Thymus (tissue), 14 donors: ENCODE measurements at places on chromosomes 7 and 10. TPM values are rescaled to one million over a fixed set of nuclear protein-coding genes. Genes with fewer than 3 reads are reported as not detected.
A peak's percentile ranks its signal among the peaks of the same experiment; 100 is the strongest.

Gene ATOH7
- total RNA-seq: 0.05 TPM

Gene CALML3
- total RNA-seq: 144 TPM

Gene SPAM1
- not detected for total RNA-seq

Gene UPK3BL2
- total RNA-seq: 2.8 TPM

Gene SOSTDC1
- 2.0 TPM for total RNA-seq

GRCh38 chr7:6284055-6284400 is 11.6 kb upstream of the CYTH3 start:
- DNase-seq: no peak
- H3K4me3 ChIP-seq: no peak overlapping the region
- no peaks in the 10 kb centered on the region for H3K4me1 ChIP-seq
- no peaks in the 10 kb centered on the region for H3K36me3 ChIP-seq

- H3K4me1 ChIP-seq: no peaks in the 10 kb centered on the region
- H3K36me3 ChIP-seq: no peaks in the 10 kb centered on the region
- H3K27ac ChIP-seq: no peak overlapping the region
- DNase-seq: no peak
These were observed 41.4 kb upstream of the SNX10 start for GRCh38 chr7:26250239-26250638.

DNA sequence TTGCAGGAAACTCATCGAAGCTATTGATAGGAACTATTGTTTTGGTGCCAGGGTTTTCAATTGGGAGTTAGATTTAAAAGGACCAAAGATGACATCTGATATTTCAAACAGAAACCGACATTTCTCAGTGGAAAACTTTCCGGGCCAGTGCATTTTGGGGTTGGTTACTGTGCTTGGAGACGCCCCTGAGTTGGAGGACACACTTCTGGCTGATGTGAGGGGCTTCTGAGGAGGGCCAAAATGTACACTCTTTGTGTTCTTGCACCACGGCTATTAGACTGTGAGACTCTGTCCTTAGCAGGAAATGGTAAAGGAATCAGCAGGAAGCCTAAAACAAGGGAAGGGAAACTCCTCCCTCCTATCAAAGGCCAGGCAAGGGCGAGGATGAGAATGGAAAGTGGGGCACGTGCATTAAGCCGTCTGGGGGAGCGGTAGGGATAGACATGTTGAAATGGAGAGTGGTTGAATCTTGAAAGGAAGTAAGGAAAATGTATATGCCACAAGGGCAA is 1.8 kb upstream of the SRGN start:
- no peak overlapping the region for H3K4me3 ChIP-seq
- H3K36me3 ChIP-seq: no peaks in the 10 kb centered on the region
- H3K4me1 ChIP-seq: peaks cover 10% of the 10 kb centered on the region
- H3K27ac ChIP-seq: peak overlapping the region; percentile 8

DNA sequence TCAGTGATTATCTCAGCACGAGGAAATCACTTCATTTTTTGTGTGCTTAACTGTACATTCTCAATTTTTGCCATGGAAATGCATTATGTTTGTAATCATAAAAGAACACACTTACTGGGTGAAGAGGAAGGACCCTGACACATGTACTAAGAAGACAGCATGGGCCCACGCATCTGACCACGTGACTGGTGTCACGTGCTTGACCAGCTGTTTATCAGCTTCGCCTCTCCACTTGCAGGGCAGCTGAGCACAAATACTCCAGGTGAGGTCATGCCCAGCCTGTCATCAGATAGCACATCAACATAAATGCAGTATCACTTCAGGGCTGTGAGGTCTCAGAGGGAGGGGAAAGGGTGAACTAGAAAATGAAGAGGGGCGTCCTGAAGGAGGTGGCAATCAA is 179.8 kb downstream of the EBF3 start:
- DNase-seq: no peak
- H3K36me3 ChIP-seq: no peaks in the 10 kb centered on the region
- no peak overlapping the region for H3K27ac ChIP-seq
- H3K4me1 ChIP-seq: no peaks in the 10 kb centered on the region
- H3K4me3 ChIP-seq: no peak overlapping the region

- H3K4me3 ChIP-seq: no peak overlapping the region
- no peak overlapping the region for H3K27ac ChIP-seq
- H3K4me1 ChIP-seq: no peaks in the 10 kb centered on the region
- peaks cover 62% of the 10 kb centered on the region for H3K36me3 ChIP-seq
These were observed 28.2 kb upstream of the TLL2 start for GRCh38 chr10:96541921-96542320.

- H3K27me3 ChIP-seq: no peaks in the 10 kb centered on the region
- DNase-seq: no peak
- H3K4me3 ChIP-seq: no peak overlapping the region
- no peak overlapping the region for H3K27ac ChIP-seq
- H3K36me3 ChIP-seq: no peaks in the 10 kb centered on the region
These were observed 177.3 kb upstream of the TMEM72 start for GRCh38 chr10:44733501-44734488.

DNA sequence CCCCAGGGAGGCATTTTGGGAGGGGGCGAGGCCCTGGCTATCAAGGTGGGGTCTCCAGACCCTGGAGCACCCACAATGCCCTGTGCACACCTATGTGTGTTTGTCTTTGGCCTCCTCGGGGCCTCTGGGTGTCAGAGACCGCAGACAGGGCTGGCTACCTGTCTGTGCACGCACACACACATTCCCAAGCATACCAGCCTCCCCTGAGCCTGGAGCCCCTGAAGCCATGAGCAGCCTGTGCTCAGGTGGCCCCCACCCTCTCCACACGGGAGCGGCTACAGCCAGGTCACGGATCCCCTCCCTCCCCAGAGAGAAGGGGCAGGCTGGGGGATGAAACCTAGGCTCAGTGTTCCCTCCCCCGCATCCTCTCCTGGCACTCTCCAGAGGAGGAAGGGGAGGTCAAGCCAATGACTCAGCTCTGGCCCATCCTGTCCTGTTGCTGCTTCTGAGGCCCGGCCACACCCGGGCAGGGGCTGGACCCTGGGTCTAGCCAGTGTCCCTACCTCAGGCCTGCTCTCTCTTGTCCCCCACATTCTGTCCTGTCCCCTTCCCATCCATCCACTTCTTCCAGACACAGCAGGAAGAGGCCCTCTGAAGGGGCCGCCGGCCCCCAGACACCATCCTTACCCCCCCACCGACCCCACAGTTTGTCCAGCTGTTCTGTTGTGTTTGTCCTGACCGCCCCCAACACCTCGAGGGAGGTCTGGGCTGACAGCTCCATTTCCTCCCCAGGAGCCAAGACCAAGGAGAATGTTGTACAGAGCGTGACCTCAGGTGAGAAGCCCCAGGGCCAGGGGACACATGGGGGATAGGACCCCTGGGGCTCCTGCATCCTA is 720 bp downstream of the SNCG start:
- H3K36me3 ChIP-seq: no peaks in the 10 kb centered on the region
- peaks cover 8% of the 10 kb centered on the region for H3K27me3 ChIP-seq
- H3K27ac ChIP-seq: no peak overlapping the region
- DNase-seq: no peak

DNA sequence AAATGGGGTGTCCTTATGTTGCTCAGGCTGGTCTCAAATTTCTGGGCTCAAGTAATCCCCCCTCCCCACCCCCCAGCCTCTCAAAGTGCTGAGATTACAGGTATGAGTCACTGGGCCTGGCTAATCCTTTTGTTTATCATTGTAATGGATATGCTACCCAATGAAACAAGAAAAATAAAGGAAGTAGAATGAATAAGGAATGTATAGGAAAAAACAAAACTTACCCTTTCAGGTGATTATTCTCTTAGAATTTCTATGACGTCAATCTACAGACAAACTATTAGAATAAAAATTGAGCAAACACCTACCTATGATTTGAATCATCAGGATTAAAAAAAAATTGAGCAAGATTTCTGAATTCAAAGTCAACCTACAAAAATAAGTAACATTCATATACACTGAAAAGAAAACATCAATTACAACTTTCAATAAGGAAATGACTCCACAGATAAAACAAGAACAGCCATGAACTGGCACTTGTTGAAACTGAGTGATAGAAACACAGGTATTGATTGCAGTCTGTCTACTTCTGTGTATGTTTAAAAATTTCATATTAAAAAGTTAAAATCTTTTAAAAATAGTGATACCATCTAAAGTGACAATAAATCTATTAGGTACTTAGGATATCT is 12.2 kb downstream of the ADAM12 start:
- H3K27me3 ChIP-seq: no peaks in the 10 kb centered on the region
- no peak for DNase-seq
- no peaks in the 10 kb centered on the region for H3K36me3 ChIP-seq

DNA sequence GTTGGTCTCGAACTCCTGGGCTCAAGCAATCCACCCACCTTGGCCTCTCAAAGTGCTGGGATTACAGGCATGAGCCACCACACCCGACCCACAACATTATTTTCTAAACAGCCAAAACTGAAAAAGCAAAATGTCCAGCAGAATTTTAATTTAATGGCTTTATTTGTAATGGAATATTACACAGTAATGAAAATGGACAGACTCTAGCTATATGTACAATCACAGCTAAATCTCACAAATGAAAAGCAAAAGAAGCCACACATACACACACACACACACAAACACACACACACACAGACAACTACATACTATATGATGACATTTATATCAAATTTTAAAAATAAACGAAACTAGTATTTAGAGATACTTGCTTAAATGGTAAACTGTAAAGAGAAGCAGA is 18.7 kb downstream of the ARHGAP19 start:
- no peak for DNase-seq
- H3K4me1 ChIP-seq: no peaks in the 10 kb centered on the region
- H3K4me3 ChIP-seq: no peak overlapping the region
- H3K27ac ChIP-seq: no peak overlapping the region
